ENCODE measurements at places on chromosomes 2 and 18.

- no peak for DNase-seq
Measured at GRCh38 chr2:157853211-157853610, 22.9 kb downstream of the ACVR1 start.

GRCh38 chr2:4107179-4107578 is 403.8 kb downstream of the DCDC2C start:
- DNase-seq = no peak

DNA sequence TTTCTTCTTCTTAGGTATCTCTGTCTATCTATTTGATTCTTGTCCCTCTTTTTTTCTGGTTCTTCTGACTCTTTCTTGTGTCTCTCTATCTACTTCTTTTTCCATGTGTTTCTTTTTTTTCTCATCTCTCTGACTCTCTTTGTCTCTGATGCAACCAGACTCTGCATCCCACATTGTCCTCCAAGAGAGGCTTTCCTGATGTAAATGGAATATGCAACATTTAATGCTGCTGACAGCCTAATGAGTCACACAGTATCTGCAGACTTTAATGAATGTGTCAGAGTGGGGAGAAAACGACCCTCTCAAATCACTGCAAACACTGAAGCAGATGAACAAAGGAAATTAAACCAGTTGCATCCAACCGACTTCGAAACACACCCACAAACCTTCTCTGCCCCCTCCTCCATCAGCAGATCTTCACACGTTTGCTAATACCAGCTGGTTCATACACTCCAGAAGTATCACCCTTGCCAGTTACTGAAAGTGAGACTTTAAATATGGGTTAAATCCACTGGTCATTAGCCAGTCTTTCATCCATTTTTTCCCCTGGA is 351.5 kb downstream of the TXNL1 start:
- no peak for DNase-seq

GRCh38 chr2:36541891-36542595 is 55.9 kb downstream of the FEZ2 start:
- DNase-seq = no peak

- DNase-seq = no peak
Measured at GRCh38 chr2:234960175-234961088, 8.6 kb downstream of the SH3BP4 start.

DNA sequence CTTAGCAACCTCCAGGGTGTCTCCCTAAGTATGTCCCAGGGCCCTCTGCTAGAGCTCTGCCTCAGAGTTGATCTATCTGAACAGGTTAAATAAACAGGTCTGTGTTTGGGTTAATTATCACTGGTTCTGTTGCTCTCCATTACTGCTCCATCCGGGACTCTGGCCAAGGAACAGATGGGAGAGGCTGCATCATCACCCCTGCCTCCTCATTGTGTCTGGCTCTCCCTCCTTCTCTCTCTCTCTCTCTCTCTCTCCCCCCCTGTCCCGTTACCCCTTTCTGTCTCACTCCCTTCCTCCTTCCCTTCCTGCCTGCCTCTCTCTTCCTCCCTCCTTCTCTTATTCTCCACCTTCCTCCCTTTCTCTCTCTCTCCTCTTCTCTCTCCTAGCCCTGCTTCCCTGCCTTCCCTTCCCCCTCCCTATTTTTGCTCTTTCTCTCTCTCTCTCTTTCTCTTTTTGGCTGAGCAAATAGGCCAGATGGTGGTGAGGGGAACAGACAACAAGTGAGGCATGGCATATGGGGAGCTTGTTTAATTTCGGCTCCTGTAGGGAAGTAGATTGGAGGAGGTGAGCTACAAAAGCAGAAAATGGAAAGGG is 62.1 kb downstream of the SETBP1 start:
- no peak for DNase-seq

GRCh38 chr18:40904295-40904694 is 1050.7 kb upstream of the PIK3C3 start:
- DNase-seq = no peak

GRCh38 chr18:21183670-21184069 is 58.4 kb upstream of the GREB1L start:
- no peak for DNase-seq

GRCh38 chr2:207251022-207251421 is 85.3 kb upstream of the KLF7 start:
- DNase-seq = no peak

Measured in stimulated activated CD4-positive, alpha-beta T cell treated with anti-CD3 and anti-CD28 coated beads, Interleukin-1b, Interleukin-23, amount 100 ng/mL, for 4 hours (primary cell).